H7 (cell line): ENCODE measurements at places on chromosomes 13 and 19.
A peak's percentile ranks its signal among the peaks of the same experiment; 100 is the strongest.

GRCh38 chr19:57708641-57709361 lies at the start of gene ZNF154:
Gene ZNF154, minus strand, starts transcription at chr19:57709204. Its CDS starts 233 bp downstream, at chr19:57708971.
- DNase-seq: peak; percentile 93

DNA sequence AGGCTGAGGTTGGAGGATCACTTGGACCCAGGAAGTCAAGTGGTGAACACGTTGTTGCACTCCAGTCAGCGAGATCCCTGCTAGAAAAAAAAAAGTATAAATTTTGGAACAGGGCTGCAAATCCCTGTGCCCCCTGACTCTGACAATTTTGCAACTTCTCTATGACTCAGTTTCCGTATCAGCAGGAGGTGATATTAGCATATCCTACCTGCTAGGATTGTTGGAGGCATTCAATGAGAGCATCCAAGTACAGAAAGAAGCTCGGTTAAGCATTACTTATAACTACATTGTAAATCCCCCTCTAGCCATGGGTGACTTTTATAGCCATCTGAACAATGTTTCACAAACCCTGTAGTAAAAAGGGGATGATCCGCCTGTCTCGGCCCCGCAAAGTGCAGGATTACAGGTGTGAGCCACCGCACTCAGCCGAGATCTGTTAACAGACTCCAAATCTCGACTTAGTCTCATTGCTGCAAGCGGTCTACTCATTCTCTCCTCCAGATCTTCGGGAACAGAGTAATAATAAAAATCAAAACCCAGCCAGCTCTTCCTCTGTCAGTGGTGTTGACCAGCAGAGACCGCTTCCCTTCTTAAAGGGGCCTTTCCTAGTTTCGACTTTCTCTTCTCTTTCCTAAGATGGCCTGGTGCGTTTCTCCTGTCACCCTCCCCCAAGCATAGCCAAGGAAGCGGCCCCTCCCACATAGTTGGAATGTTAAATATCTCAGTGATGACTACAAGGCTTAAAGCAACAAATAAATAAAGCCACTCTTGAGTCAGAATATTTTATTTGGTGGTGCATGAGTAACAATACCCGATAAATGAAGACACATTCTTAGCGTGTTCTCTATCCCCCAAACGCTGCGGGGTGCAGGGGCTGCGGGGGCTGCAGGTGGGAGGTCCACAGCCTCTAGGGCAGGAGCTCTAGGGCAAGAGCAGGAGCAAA lies 10.3 kb upstream of the BICRA start:
- peak; percentile 86 for DNase-seq

- peak; percentile 52 for DNase-seq
These were observed 33.0 kb downstream of the UGGT2 start for GRCh38 chr13:96020155-96020575.

- no peak for DNase-seq
These were observed 904.3 kb downstream of the DIAPH3 start for GRCh38 chr13:59259165-59260000.

GRCh38 chr13:73667756-73668155 lies 466.4 kb downstream of the KLF12 start:
- no peak for DNase-seq

GRCh38 chr13:28501547-28501946 lies 6.6 kb upstream of the FLT1 start:
- peak; percentile 12 for DNase-seq

DNA sequence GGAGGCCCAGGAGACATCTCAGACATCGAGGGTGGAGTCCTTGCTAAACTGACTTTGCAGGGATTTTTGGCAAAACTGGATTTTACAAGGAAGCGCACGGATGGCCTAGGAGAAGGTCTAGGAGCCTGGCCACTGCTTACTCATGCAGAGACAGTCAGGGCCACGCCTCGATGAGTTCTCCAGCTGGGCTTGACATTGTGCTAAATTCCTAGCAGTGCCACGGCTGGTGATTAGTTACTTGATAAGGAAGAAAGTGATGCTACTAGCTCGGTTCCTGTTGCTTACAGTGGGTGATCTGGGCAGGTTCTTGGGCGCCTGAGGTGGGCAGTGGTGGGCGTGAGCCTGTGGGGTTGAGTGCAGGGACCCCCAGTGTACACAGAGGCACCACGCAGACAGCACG lies 143.4 kb downstream of the SOX1 start:
- no peak for DNase-seq

DNA sequence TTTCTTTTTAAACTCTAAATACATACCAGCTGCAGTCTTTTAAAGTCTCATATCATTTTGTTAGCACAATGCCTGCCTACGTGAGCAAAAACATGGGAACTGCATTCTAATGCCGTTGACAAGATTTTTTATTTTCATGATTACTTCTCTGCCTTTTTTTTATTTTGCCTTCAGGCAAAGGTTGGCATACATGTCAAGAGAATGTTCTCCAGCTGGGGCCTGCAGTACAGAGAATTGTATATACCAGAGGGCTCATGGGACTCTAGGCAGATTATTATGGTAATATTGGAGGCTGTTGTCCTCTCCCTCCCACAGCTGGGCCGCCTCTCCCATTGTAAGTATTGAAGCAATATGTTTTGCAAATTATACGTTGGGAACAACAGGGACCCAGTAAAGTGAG lies 53.9 kb upstream of the OBI1 start:
- DNase-seq: no peak
